Stimulated activated CD8-positive, alpha-beta memory T cell treated with anti-CD3 and anti-CD28 coated beads, Interleukin-15, amount 100 ng/mL, for 24 hours (primary cell): ENCODE measurements at places on chromosomes 1 and 21.

GRCh38 chr1:228902781-228903433 lies 167.6 kb downstream of the RHOU start:
- no peak for DNase-seq

DNA sequence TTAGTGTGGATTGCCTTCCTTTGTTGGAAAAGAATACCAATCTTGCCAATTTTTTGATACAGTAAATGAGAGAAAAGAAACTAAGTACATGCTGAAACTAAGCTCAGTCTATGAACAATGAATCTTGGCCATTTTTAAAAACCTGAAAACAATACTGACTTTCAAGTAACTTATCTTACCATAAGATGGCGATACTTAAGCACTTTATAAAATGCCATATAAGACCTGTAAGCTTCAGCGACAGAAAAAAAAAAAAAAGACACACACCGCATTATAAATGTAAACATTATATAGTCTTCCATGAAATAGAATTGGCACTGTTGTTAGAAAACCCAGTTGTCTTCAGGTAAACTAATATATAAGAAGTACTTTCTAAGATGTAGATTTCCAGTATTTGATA lies 3.0 kb downstream of the OLFM3 start:
- DNase-seq: no peak

- DNase-seq: no peak
Observed at GRCh38 chr1:64425521-64425920, 44.4 kb upstream of the CACHD1 start.

DNA sequence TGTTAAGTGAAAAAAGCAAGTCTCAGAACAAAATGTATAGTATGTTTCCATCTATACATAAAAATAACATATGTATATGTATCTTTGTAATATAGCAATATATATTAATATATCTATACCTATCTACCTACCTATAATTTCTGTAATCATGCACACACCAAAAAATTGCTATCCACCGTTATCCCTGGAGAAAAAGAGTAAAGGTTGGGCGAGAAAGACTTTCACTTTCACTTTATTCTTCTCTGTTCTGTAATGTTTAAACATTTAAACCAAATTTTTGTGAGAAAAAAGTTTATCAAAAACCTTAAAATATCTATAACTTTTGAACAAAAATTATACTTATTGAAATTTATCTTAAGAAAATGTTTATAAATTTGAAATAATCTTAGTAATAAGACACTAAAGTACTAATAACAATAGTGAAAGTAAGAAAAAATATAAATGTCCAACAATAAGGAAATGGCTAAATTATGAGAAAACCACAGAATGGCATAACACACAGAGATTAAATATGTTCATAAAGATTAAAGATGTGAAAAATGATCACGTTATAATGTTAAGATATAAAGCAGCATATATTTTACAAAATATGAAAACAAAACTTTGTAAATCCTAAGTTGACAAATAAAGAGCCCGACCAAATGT lies 74.0 kb upstream of the LRRC53 start:
- no peak for DNase-seq

GRCh38 chr1:65799601-65800000 lies 6.9 kb downstream of the PDE4B start:
- DNase-seq: no peak
